ENCODE measurements at places on chromosomes 13 and 19.

GRCh38 chr19:51576850-51577249 lies 5.8 kb downstream of the ZNF175 start:
- DNase-seq, result no peak

DNA sequence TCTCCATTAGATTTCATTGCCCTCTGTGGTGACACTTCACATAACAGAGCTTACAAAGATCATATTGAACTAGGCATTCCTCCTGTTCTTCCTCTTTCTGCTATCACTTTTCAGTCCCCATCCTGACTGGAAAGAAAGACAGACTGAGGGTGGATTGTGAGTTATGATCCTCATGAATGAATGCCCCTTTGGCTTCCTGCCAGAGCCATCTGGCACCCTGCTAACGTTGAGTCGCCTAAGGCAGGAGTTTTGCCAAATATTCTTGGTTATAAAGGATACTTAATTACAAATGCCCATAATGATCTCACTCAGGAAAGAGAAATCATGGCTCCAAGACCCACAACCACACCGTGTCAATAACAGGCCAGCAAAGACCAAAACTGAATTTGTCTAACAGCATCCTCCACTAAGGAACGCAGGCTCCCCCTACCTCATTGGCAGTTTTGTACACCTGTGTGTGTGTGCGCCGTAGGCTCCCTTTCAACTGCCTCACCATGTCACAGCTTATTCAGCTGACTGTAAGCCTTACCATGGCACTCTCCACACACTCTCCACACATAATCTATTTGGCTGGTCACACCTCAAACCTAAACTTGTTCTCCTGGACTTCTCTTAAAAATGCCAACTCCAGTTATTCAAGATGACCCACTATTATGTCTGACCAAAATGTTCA lies 15.5 kb downstream of the ZNF211 start:
- DNase-seq, result no peak

GRCh38 chr19:50290011-50290410 lies 39.2 kb downstream of the KCNC3 start:
- no peak for DNase-seq

DNA sequence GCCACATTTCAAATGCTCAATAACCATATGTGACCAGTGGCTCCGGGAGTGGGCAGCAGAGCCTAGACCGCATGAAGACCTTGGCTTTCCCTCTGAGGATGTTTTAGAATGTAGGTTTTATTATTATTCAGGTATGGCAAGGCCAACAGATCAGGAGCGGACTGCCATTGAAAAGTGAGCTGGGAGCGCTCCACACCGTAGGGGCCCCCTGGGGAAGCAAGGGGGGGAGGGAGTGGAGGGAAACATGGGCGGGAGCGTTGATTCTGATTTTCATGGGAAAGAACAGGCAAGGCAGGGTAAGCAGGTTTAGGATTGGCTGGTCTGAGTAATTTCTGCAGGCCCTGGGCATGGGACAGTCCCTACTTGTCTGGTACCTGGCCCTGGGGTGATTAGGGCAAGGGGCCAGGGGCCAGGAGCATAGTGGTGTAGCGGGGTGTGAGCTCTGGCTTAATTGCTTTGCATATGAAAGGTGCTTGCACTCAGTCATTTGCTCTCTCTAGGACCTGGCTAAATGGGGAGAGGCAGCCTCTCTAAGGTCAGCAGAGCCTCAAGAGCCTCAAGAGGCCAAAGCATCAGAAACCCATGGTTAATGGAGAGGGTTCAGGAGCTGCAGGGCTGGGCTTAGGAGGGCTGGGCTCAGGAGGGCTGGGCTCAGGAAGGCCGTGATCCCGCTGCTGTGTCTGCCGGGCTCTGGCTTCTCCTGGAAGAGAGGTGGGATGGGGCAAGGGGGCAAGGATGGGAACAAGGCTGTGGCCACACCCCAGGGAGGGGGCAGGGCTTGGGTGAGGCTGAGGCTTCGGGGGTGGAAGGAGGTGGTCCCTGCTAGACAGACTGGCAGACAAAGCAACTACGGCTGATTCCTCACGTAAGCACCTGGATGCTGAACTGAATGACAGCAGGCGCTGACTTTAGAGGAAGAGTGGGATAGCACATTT lies 82.0 kb upstream of the WASF3 start:
- DNase-seq, result no peak

DNA sequence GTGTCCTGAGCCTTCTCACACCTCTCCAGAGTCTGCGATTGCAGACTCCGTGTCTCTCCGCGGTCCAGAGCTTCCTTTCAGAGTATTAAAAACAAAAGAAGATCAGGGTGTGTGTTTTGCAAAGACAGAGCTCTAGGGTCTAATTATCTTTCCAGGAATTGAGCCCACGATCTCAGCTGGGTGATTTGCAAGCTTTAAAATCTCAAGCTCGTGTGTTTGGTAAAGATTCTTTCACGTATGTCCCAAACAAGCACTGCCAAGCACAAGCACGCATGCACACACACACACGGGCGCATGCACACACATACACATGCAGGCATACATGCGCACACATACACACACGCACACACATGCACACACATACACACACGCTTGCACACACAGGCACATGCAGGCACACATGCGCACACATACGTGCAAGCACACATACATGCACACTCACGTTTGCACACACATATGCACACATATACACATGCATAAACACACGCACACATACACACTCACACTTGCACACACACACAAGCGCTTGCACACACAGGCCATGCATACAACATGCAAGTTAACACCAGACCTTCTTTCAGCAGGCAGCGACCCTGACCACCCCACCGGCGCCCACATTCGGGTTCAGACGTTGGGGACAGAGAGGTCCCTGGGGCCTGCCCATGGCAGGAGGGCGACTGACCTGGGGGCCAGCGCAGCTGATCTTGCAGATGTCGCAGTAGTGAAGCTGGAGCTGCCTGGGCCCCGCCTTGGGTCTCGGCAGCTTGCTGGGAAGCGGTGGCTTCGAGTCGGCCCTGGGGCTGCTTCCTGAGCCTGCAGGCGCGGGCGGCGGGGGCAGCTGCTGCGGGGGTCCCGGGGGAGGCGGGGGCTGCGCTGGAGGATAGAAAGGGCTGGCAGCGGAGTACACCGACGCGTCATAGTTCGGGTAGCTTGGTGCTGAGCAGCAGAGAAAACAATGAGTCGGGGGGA lies 37.9 kb downstream of the ZFR2 start:
- DNase-seq, result no peak

DNA sequence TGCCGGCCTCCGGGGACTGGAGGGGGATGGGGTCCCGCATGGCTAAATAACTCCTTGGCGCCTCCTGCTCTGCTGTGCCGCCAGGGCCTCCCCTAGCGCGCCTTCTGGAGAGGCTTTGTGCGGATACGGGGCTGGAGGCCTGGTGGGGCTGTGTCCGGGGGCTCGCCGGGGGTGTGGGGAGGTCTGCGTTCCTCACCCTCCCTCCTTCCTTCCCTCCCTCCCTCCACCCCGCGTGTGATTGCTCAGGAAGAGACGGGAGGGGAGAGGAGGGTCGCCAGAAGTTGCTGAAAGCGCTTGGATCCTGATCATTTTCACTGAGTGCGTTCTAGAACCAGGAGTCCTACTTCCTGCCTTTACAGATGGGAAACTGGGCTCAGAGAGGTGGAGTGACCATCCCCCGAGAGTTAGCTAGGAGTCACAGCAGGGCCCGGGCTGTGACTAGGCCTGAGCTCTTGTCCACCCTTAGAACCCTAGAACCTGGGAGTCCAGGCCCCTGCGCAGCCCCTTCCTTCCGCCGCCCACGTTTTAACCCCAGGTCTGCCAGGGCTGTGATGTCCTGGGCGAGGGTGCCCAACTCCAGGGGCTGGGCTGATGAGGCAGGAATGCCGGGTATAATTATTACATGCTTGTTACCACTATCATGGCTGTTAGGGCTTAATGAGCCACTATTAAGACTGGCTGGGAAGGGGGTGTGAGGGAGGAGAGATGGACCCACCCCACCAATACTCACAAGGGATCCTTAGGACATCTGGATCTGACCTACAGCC lies 782 bp upstream of the JUND start:
- DNase-seq, result peak; percentile 60

DNA sequence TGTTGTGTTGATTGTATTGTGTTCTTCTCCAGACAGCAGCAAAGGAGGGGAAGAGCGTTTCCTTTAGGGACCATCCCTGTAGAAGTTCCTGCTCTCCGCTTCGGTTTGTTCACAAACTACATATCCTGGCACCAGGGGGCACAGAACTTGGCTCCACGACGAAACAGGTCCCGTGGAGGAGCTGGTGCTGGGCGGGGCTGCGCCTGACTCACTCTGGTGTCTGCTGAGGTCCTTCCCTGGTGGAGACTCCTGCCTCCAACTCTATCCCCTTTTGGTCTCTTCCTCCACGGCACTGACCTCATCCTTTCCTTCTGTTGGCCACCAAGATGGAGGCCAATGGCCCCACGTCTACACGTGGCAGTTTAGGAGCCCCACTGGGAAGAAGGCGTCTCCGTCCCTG lies 14.7 kb downstream of the TMPRSS9 start:
- DNase-seq, result no peak

DNA sequence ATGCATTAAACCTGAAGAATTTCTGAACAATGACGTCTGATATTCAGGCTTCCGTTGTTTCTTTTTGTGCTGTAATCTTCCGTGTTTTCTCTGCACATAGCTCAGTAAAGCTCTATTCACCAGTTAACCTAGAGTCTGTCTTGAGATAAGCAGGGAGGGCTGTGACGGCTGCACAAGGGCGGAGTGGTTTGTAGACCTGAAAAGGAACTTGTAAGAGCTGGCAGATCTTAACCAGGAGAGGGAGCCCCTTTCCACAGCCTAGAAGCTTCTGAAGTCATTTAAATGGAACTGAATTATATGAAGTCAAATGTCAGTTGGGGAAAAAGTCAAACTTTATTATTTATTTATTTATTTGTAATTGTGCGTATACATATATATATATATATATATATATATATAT lies 27.5 kb downstream of the DPRX start:
- no peak for DNase-seq

DNA sequence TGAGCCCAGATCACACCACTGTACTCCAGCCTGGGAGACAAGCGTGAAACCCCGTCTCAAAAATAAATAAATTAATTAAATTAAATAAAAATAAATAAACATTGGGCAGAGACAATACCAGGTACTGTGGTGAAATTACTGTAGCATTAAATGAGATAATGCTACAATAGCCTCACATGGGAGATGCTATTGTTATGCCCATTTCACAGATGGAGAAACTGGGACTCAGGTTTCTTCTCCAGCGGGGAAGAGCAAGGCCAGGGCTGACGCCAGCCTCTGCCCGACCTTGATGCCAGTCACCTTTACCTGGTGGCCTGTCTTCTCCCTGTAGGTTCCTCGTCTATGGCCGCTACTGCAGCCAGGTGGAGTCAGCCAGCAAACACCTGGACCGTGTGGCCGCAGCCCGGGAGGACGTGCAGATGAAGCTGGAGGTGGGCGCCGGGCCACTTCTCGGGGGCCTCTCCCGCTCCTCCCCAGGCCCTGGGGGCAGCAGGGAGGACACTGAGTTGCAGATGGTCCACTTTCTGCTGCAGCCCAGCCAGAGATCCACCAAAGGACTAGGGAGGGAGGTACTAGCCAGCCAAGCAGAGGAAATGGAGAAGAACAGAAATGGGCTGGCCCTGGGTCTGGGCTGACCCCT lies 53.9 kb downstream of the VAV1 start:
- no peak for DNase-seq

DNA sequence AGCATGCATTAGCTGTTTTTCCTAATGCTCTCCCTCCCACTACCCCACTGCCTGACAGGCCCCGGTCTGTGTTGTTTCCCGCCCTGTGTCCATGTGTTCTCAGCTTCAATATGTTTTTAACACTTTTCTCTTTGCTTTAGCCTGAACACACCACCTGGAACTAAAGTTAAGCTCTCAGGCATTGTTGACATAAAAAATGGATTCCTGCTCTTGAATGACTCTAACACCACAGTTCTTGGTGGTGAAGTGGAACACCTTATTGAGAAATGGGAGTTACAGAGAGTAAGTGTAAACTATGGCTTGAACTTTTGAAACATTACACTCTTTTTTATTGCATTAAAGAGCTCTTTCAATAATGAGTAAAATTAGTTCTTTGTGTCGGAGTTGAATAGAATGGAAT lies 70.1 kb downstream of the TDRD3 start:
- no peak for DNase-seq

GRCh38 chr19:2476451-2477140 lies 669 bp downstream of the GADD45B start:
- peak; percentile 79 for DNase-seq

GRCh38 chr13:32845952-32846950 lies 170.0 kb upstream of the KL start:
- DNase-seq, result no peak

GRCh38 chr13:34139660-34140227 lies 321.8 kb downstream of the RFC3 start:
- DNase-seq, result no peak

DNA sequence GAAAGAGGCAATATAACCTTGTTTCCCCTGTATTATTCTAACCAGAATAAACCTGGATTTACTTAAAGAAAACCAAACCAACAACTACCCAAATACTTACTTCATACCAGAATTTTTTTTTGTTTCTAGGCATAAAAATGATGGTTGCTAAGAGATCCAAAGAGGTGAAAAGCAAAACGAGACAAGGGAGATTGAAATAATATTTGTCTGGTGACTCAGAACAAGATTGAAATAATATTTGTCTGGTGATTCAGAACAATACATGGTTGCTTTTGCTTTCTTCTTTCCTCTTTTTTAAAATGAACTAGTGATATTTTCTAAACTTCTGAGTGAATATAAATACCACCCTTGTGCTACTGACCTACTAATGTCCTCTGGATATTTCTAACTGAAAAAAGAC lies 592.9 kb downstream of the KCTD12 start:
- no peak for DNase-seq

- DNase-seq, result no peak
Measured at GRCh38 chr13:46035066-46035465, 17.5 kb downstream of the ZC3H13 start.

DNA sequence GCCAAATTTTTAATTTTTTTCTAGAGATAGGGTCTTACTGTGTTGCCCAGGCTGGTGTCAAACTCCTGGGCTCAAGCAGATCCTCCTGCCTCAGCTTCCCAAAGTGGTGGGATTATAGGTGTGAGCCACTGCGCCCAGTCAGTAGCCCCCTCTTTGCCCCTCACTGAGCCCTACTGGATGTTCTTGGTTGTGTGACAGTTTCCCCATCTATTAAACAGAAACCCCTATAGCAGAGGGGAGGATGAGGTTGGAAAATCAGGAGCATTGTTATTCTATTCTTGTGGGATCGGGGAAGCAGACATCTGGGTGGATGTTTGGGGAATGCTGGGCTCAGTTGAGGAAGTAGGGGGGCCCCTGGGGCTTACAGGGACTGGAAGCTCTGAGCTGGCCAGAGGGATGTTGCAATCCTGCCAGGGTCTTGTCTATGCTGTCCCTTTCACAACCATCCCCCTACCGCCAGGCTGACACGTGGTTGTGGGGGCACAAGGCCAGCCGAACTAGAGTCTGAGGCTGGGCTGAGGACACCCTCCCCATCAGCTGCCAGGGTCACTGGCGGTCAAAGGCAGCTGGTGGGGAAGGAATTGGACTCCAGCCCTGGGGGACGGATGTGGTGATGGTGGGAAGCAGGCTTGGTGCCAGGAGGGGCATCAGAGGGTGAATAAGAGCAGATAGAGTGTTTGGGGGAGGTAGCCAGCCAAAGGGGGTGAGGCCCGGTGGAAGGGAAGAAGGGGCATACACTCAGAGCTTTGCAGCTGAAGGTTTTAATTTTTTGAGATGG lies 10.9 kb downstream of the APOC1 start:
- DNase-seq, result peak; percentile 69

- no peak for DNase-seq
Measured at GRCh38 chr19:7230826-7231225, 63.4 kb downstream of the INSR start.

GRCh38 chr13:30037766-30038165 lies 187.3 kb upstream of the UBL3 start:
- no peak for DNase-seq

- DNase-seq, result no peak
Measured at GRCh38 chr19:29367791-29368222, 154.9 kb upstream of the UQCRFS1 start.

GRCh38 chr13:73835138-73835721 lies 299.0 kb downstream of the KLF12 start:
- no peak for DNase-seq

Data from NK-92 treated with Interleukin-12 subunit alpha and Interleukin-12 subunit beta, amount 100 ng/mL, for 24 hours (cell line).